ENCODE measurements at places on chromosomes 11 and 22.

- DNase-seq: peak; percentile 69
These were observed 55.2 kb downstream of the SLC1A2 start for GRCh38 chr11:35363854-35364780.

DNA sequence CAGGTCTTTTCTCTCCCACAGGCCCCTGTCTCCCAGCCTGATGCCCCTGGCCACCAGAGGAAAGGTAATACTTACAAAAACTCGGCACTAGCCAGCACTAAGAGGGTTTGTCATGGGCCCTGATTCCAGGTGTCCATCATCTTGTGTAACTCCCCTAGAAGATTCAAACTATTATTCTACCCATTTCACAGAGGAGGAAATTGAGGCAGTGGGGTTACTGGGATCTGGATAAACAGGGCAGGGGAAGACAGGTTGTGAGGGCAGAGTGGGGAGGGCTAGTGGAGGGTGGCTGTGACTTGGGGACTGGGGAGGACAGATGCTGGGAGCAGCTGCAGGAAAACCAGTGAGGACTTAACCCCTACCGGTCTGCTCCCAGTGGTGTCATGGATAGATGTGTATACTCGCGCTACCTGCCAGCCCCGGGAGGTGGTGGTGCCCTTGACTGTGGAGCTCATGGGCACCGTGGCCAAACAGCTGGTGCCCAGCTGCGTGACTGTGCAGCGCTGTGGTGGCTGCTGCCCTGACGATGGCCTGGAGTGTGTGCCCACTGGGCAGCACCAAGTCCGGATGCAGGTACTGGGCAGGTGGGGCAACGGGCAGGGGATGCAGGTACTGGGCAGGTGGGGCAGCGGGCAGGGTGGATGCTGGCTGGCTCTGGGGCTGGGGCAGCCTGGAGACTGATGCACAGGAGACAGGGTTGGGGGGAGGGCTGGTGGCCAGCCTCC is 1.2 kb downstream of the VEGFB start:
- no peak for DNase-seq

DNA sequence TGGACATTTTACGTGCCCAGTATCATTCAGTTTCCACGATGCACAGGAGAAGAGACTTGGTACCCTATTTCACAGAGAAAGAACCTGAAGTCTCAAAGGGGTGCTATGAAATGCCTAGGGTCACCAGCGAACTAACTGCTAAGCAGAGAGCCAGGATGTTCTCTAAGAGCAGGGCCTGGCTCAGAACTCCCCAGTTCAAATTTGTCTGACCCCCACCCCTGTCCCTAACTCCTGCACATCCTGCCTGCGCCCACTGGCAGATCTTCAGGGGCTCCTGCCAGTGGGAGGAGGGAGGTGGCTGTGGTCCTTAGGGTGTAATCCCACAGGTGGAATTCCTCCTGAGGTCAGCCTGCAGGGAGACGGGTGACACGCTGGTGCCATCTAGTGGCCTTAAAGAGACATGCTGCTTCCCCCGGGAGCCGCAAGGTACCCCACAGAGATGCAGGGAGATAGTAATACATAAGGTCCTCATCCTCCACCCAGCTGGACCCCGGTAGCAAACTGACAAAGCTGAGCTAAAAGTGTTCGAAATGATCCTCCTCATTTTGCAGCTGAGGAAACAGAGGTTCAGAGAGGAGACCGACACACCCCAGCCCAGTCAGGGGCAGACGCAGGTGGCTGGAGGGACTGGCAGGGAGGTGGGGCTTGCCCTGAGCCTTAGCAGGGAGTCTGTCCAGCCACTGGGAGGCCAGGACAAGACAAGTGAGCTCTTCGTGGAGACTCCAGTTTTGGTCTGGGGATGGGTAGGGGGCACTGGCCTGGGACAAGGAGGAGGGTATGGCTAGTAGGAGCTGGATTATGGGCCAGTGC is 34.1 kb downstream of the MB start:
- DNase-seq: peak; percentile 86

- no peak for DNase-seq
These were observed 14.8 kb downstream of the SHISA8 start for GRCh38 chr22:41899992-41900651.

DNA sequence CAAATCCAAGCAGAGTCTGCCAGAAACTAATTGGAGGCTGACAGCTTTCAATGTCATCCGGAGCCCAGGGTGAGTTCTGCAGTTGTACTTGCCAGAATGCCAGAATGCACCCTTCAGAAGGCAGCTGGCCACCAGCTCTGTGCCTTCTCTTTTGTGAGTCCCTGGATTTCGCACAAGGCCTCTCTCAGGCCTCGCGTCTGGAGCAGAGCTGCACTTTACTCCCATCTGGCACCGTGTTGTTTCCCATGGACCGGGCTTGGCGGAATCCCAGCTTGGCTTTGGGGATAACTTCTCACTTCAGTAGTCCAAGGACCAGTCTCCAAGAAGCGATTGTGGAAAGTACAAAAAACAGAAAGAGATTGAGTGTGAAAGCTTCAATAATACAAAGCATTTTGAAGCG is 451.3 kb upstream of the KIRREL3 start:
- no peak for DNase-seq
